Activated CD4-positive, alpha-beta memory T cell treated with anti-CD3 and anti-CD28 coated beads for 36 hours (primary cell): ENCODE measurements at places on chromosomes 6 and 20. TPM values are rescaled to one million over a fixed set of nuclear protein-coding genes. Genes with fewer than 3 reads are reported as not detected.

Gene ELOVL2
- not detected for total RNA-seq

- peak overlapping the region; percentile 88 for H3K27ac ChIP-seq
- H3K36me3 ChIP-seq: peaks cover 2% of the 10 kb centered on the region
- H3K4me1 ChIP-seq: peaks cover 75% of the 10 kb centered on the region
- no peaks in the 10 kb centered on the region for H3K27me3 ChIP-seq
These were observed 159.3 kb upstream of the TNFAIP3 start for GRCh38 chr6:137707590-137708360.

Gene C20orf173
- total RNA-seq: not detected

DNA sequence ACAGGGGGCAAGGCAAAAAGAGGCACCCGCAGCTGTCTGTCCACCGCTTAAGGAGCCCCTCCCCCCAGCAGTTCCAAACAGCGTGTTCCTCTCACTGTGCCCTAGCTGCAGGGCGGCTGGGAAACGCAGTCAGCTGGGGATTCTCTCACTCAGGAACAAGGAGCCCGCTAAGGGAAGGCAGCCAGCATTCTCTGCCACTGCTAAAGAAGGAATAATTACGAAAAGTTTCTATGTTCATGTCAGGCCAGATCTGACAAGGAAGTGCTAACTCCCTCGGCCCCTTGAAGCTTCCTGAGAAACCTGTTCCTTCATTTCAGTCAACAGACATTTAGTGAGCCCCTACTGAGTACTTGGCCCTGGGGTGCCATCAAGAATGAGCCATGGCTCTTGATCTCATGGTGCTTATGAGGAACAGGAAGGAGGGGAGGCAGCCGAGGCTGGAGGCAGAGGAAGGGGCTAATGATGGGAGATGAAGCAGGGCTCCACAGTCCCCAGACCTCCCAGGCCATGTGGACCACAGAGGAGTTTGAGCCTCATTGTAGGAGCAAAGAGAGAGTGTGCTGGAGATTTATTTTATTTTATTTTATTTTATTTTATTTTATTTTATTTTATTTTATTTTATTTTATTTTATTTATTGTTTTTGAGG lies 101.7 kb upstream of the PMEPA1 start:
- H3K4me1 ChIP-seq: no peaks in the 10 kb centered on the region
- DNase-seq: no peak
- H3K4me3 ChIP-seq: no peak overlapping the region
- H3K27ac ChIP-seq: no peak overlapping the region

DNA sequence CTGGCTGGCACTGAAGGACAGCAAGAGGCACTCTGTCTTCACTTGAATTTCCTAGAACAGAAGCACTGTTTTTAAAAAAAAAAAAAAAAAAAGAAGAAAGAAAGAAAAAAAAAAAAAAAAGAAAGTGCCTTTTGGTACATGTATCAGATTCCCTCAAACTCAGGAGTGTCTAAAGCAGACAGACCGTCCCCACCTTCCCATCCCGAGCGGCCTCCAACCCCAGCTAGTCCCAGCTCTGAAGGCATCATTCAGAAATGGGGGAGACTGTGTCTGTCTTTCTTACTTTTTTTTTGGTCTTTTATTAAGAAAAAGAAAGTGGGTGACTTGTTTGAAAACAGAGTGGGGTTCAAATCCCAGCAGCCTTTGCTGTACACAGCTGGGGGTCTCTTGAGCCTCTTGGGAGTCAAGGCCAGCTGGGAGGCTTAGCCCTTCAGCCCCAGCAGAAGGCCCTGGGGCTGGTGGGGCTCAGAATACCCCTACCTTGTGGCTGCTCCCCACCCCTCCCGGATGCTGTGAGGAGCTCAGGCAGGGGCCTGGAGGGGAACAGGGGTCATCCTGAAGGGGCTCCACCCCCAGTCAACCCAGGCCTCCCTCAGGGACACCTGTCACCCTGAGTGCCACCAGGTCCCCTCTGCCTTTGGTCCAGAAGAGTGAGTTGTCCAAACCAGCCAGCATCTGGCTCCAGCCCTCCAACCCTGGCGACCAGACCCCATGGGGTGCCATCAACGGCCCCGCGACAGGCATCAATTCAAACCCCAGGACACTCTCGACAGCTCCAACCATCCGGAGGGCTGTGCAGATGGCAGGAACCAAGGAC lies 128.3 kb downstream of the TAF4 start:
- H3K4me3 ChIP-seq: no peak overlapping the region
- DNase-seq: no peak
- H3K4me1 ChIP-seq: no peaks in the 10 kb centered on the region
- no peaks in the 10 kb centered on the region for H3K27me3 ChIP-seq
- no peak overlapping the region for H3K27ac ChIP-seq
- no peaks in the 10 kb centered on the region for H3K36me3 ChIP-seq

GRCh38 chr20:54608039-54608745 lies 132.8 kb downstream of the DOK5 start:
- no peak for DNase-seq
- no peak overlapping the region for H3K27ac ChIP-seq
- H3K4me1 ChIP-seq: no peaks in the 10 kb centered on the region
- no peaks in the 10 kb centered on the region for H3K36me3 ChIP-seq
- no peak overlapping the region for H3K4me3 ChIP-seq

Gene TDRD6
- not detected for total RNA-seq

Gene POU3F2
- not detected for total RNA-seq

Gene RAMACL
- total RNA-seq: 0.31 TPM

Gene CASS4
- 7.8 TPM for total RNA-seq

Gene TINAG
- total RNA-seq: not detected

- peak; percentile 92 for DNase-seq
- no peaks in the 10 kb centered on the region for H3K27me3 ChIP-seq
- peaks cover 24% of the 10 kb centered on the region for H3K36me3 ChIP-seq
These were observed 3.0 kb downstream of the CASS4 start for GRCh38 chr20:56414842-56415765.

DNA sequence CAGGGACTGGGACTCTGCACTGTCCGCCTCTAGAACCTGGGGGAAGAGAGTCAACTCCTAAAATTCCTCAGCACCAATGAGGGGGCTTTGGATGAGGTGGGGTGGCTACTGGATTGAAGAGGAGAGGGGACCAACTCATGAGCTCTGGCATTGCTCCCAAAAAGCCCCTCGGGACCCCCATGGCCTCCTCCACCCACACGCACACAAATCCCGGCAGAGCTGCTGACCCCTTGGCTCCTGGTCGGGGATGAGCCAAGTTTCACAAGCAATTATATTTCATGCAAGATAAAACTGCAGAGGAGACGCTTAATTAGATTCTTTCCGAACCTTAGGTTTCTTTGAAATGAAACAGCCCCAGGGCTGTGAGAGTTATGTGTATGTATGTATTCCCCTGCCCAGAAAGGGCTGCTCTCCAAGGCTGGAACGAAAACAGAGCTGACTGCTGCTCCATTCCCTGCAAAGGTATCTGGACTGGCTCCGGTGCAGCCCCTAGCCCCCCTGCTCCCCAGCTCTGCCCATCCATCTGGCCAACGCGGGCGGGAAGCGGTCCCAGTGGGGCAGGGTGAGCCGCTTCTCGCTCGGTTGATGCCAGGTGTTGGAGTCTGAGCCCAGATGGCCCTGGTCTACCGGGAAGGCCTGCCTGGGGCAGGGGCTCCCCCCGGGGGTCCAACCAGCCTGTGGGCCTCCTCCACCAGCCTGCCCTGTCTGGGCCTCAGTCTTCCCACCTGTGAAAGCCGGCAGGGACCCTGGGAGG lies 46.8 kb upstream of the STX16 start:
- H3K4me3 ChIP-seq: no peak overlapping the region
- H3K36me3 ChIP-seq: no peaks in the 10 kb centered on the region
- H3K27me3 ChIP-seq: peaks cover 2% of the 10 kb centered on the region
- H3K27ac ChIP-seq: no peak overlapping the region

Gene MACROD2
- not detected for total RNA-seq

Gene MTFR2
- 25.2 TPM for total RNA-seq

DNA sequence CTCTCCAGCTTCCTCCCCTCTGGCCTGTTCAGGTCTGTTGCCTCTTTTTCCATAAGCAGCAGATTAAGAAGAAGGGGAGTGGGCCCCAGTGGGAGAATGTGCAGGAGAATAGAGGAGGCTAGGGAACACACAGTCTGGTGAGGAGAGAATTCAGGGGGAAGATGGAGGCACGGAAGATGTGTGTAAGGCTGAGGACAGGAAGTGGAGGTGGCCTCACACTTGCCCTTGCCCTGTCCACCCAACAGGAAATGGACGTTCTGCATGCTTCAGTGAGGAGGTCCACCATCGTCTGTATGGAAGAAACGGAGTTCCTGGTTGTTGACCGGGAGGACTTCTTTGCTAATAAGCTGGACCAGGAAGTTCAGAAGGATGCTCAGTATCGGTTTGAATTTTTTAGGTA lies 16.0 kb downstream of the CNBD2 start:
- peaks cover 4% of the 10 kb centered on the region for H3K27me3 ChIP-seq
- no peak for DNase-seq
- no peak overlapping the region for H3K27ac ChIP-seq

DNA sequence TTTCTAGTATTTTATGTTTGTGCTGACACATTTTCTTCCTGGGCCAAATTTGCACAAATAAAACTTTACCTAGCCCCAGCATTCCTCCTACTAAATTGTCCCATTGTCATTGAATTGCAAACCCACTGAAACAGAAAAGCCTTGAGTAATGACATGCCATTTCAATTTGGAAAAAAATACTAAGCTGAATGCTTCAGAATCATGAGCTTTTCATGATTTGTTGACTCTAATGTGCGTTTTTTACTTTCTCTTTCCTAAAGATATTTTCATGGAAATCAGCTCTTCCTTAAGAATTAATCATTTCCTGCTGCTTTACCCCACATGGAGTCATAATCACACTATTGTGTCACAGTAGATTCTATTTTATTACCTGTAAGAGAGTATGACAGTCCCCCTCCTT lies 47.4 kb downstream of the TRDN start:
- no peak for DNase-seq
- no peaks in the 10 kb centered on the region for H3K27me3 ChIP-seq
- H3K4me1 ChIP-seq: no peaks in the 10 kb centered on the region
- H3K4me3 ChIP-seq: no peak overlapping the region
